ENCODE measurements at places on chromosomes 5 and 9. TPM values are rescaled to one million over a fixed set of nuclear protein-coding genes. Genes with fewer than 3 reads are reported as not detected.

DNA sequence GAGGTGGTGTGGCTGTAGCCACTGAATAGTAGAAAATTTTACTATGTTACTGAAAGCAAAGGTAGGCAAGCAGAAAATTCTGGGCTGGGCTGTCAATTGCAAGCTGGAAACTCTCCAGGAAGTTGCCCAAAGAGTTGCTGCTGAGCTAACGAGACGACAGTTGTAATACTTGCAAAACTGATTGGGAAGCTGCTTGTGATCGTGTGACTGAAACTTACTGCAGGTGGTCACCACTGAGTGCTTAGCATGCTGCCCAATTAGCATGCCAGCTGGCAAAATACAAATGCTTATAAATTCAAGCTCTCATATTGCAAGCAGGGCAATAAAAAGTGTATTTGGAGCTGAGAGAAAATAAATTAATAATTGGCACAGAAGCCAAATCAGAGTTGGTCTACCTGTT lies 758.5 kb upstream of the EDIL3 start:
- DNase-seq = no peak

GRCh38 chr9:75087289-75087823 lies 599 bp downstream of the NMRK1 start:
- DNase-seq = peak; percentile 74

The EXD3 gene
- 4.0 TPM for total RNA-seq

DNA sequence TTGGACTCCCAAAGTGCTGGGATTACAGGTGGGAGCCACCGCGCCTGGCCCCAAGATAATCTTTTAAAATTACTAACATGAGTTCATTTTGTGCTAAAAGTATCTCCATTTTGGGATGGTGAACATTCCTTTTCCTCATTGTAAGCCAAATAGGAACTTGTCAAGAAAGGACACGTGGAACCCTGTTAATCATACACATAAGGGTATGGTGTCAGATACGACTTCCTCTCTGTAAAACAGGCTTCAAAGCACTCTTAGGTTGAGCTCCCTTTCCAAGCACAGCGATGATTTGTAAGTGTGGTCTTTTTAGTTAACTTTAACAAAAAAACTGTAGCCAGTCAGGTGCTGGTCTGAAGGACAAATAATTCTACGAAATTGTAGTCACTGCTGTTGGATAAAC lies 132.7 kb downstream of the UNC13B start:
- no peak for DNase-seq

- peak; percentile 20 for DNase-seq
Observed at GRCh38 chr9:137269231-137269772, 8.2 kb upstream of the TOR4A start.

DNA sequence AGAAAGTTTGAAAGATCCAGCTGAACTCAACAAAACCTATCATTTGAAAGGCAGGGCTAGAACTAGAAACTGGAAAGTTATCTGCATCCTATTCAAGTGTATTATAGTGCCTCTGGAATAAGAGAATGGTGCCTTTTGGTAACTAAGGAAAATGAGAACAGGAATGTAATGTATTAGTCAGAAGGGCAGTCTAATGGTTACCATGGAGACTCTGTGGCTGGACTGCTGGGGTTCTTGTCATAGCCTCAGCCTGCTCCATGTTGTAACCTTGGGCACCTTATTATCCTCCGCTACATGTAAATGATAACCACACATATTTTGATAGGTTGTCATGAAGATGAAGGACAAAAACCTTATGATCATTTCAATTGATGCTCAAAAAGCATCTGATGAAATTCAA lies 24.6 kb upstream of the IFNB1 start:
- peak; percentile 43 for DNase-seq

DNA sequence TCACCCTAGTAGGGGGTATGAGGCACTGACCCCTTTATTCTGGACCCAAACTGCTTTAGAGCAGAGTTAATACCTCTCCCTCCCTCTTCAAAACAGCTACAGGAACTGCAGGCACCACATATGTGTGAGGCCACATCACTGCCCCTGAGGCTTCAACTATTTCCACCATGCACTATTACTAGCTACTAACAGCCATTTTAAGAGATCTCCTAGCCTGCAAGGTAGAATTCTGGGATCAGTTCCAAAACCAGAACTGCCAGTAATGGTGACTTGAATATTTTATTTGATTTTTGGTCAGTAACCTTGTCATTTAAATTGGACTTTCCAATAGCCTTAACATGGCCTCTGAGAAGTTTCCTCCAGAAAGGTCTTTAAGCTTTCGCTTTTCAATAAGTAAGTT lies 55.3 kb upstream of the FSD1L start:
- no peak for DNase-seq

DNA sequence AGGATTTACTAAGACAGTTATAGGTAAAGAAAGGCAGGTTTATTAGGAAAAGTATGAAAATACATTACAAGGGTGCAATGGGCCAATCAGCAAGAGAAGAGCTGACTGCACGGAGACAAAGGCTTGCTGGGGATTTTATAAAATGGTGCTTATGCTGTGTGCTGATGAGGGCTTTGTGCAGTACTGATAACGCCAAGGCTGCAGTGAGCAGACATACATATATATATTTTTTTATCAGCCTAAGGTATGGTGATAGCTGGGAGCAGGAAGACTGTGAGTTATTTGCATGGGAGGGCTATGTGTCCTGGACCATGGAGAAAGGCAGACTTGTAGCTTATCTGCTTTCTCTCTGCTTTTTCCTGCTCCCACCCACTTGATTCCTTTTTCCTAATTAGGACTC lies 208.1 kb upstream of the ACTBL2 start:
- DNase-seq = no peak

The NMUR2 gene
- not detected for total RNA-seq

The PTPRD gene
- total RNA-seq = not detected

- DNase-seq = no peak
Observed at GRCh38 chr9:122318284-122318683, 52.5 kb upstream of the PTGS1 start.

The TEX48 gene
- total RNA-seq = not detected

DNA sequence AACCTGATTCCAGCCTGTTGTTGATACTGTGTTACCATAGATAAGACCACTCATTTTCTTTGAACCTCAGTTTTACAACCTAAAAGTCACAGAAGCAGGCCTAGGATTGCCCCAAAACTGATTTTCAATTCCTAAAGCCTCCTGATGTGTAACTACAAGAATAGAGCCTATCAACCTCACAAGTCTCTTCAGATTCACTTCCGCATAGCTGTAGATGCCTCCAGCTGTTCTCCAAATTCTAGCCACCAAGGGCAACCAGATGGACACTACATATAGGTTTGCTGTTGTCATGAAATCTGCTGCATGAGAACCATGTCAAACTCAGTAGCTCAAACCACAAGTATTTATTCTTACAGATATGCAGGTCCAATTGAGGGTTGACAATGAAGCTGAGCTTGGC lies 143.5 kb downstream of the SPATA31D1 start:
- no peak for DNase-seq

The TMEM250 gene
- 54.7 TPM for total RNA-seq

DNA sequence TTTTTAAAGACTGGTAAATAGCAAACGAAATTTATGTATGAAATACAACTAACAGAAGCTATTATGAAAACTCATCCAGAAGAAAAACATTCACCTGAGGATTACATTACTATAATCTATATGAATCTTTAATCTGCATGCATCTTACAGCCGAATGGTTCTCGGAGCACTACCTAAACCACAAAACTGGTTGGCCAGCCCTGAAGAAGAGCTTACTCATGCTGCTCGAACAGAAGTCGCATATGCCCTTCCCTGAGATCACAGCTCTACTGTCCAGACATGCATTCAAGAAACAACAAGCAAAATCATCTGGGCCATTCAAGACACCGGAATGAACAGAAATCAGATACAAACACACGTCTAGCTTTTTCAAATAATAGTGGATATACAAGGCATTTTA lies 931.0 kb upstream of the DMAC1 start:
- no peak for DNase-seq

GRCh38 chr5:147290261-147290660 lies 55.4 kb downstream of the STK32A start:
- DNase-seq = no peak

DNA sequence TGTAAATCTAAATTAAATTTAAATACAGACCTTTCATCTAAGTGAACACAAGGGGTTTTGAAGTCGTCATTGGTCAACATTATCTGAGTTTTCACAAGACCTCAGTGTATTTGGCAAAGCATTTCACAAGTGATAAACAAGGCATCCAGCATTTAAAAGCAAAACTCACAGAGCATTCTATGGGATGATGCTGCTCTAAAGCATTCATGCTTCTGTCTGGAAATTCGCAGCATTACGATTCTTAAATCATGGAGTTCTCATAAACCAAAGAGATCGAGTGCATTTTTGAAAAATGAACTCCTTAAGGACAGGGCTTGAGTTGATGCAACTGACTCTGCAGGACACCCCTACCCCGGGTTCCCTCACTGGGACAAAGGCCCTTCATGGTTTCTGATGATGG lies 46.1 kb upstream of the SPATA31E1 start:
- no peak for DNase-seq

DNA sequence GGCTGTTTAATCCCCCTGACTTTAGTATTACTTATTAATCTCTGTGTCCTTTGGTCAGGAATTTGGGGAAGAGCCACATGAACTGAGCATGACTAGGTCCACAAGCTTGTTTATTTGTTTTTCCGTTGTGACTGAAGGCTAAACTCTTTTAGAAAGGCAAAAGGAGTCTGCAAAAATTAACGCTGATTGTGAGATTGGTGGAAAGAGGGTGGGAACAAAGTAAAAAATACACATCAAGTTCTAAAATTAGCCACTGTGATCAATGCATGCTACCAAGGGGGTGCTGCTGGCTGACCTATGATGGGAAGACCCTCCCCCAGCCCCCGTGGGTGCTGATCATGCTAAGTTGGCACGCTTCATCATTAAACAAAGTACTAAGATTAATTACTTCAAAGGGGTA lies 356.8 kb downstream of the ADGRV1 start:
- no peak for DNase-seq
